Metanephros (tissue), 2 donors: ENCODE measurements at places on chromosomes 12 and 14. TPM values are rescaled to one million over a fixed set of nuclear protein-coding genes. Genes with fewer than 3 reads are reported as not detected.

Gene IL22
- total RNA-seq: not detected

Gene ADAMTS20
- 0.53 TPM for total RNA-seq

Gene GUCY2C
- not detected for total RNA-seq

Gene SLC35E3
- 4.6 TPM for total RNA-seq

Gene FAM222A
- 5.0 TPM for total RNA-seq

Gene KRT6A
- total RNA-seq: not detected

Gene ACOT6
- 0.47 TPM for total RNA-seq

Gene MSI1
- total RNA-seq: 4.8 TPM

Gene CLEC1B
- 1.1 TPM for total RNA-seq

Gene RNASE2
- total RNA-seq: 8.5 TPM

Gene RABGGTA
- total RNA-seq: 18.9 TPM

Gene CCDC197
- total RNA-seq: 0.23 TPM

Gene FAM186B
- 0.47 TPM for total RNA-seq

Gene NID2
- 114 TPM for total RNA-seq

Gene TEP1
- total RNA-seq: 14.9 TPM

Gene TXNDC16
- total RNA-seq: 30.7 TPM

Gene JDP2
- 29.1 TPM for total RNA-seq

Gene ABCD2
- total RNA-seq: 0.12 TPM

Gene RD3L
- total RNA-seq: 0.23 TPM

Gene CCDC196
- not detected for total RNA-seq

Gene GRIP1
- total RNA-seq: 16.8 TPM

Gene IFT81
- total RNA-seq: 15.4 TPM

Gene CLEC7A
- 4.7 TPM for total RNA-seq

Gene DDIT3
- total RNA-seq: 45.3 TPM

Gene GCN1
- 101 TPM for total RNA-seq

Gene ZC2HC1C
- 4.5 TPM for total RNA-seq

Gene HOXC12
- total RNA-seq: not detected

Gene GPR84
- 0.53 TPM for total RNA-seq

Gene FGF6
- 1.3 TPM for total RNA-seq

Gene LRRK2
- total RNA-seq: 42.7 TPM

Gene IFNG-AS1
- 0.70 TPM for total RNA-seq

Gene CLEC2A
- total RNA-seq: not detected

Gene ESRRB
- 8.7 TPM for total RNA-seq

Gene ADSS1
- total RNA-seq: 31.2 TPM

Gene REC8
- 28.1 TPM for total RNA-seq

Gene POP5
- total RNA-seq: 28.4 TPM

Gene SERPINA3
- total RNA-seq: 0.29 TPM

Gene RPL10L
- total RNA-seq: not detected

Gene RNU7-1
- not detected for total RNA-seq

Gene GPR135
- total RNA-seq: 5.7 TPM

Gene PRB2
- total RNA-seq: not detected

Gene PLEKHA5
- total RNA-seq: 87.2 TPM

Gene SIX6
- total RNA-seq: not detected

Gene SLCO1A2
- not detected for total RNA-seq

Gene ZFHX2
- total RNA-seq: 1.3 TPM

Gene KCNA5
- total RNA-seq: 4.6 TPM

Gene HIP1R
- total RNA-seq: 109 TPM

Gene GALNT16
- total RNA-seq: 5.8 TPM

Gene AMDHD1
- 0.88 TPM for total RNA-seq
